ENCODE measurements at places on chromosomes 2 and 18.

- no peak for DNase-seq
Observed at GRCh38 chr2:33116799-33117198, 170.0 kb downstream of the LTBP1 start.

- no peak for DNase-seq
Observed at GRCh38 chr2:54606393-54606958, 117.0 kb upstream of the EML6 start.

DNA sequence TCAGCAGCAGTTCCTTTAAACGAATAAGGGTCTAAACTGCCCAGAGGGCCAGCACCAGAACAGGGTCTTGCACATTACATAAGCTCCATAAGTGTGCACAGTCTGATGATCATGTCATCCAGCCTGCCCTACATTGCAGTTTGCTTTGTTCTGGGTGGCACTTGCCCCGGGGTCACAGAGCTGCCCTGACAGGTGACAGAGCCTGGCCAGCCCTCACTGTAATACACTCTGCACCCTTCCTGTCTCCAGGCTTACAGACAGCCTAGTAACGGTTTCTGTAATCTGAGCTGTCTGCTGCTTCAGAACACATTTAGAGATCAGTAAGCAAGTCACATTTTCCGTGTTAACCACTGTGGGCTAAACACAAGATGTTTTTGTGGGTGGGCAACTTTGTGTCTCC lies 213.3 kb downstream of the FAM210A start:
- DNase-seq: no peak

- DNase-seq: no peak
Observed at GRCh38 chr2:238040918-238041317, 19.9 kb upstream of the SCLY start.

DNA sequence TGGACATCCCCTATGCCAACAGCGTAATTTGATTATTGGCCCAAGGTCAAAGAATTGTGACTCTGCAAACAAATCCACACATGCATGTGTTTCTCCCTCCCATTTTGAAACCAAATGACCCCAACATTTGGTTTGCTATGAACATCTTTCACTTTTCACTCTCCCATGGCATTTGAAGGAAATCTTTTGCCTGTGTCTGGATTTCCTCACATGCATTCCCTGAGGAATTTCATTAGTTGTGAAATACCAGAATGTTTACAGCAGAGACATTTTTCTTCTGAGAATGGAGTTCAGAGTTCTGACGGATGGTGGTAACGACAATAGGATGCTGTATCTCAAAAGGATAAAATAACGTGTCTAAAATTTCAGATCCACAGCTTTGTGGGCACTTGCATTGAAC lies 60.3 kb upstream of the LMAN1 start:
- DNase-seq: no peak

GRCh38 chr2:159904959-159905305 lies 106.9 kb upstream of the CD302 start:
- no peak for DNase-seq

Measured in memory B cell (primary cell).